ENCODE measurements at places on chromosomes 1 and 21.
A peak's percentile ranks its signal among the peaks of the same experiment; 100 is the strongest.

DNA sequence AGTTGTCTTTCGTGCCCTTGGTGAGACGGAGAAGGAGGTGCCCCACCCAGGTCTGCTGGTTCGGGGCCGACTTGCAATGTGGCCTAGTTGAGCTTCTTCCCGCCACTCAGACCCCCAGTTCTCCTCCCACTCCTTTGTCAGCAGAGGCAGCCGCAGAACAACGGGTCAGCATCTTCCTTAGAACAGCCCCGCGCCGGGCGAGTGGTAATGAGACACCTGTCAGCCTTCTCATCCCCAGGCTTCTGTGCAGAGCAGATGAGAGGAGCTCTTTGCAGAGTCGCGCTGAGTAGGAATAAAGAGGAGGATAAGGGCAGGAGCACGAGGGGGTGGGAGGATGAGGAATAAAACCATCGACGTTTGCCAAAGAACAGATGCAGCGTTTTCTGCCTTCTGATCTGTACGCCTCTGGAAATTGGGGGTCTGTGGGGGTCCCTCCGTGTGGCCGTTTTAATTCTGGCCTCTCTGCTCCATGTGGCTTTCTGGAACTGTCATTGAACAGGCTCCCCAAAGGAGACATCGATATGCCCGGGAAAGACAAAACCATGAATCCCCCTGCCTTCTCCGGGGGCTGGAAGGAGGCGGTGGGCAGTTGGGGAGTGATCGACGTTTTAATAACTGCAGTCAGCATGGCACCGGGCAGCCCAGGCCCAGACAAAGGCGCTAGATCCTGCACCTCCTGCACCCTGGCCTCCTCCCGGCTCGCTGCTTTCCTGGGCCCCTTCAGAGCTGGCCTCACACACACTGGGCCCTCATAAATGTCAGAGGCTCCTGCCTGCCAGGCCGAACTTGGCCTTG, 27.5 kb upstream of the IGSF21 start:
- DNase-seq, result no peak

GRCh38 chr1:174743654-174744561, 255.8 kb upstream of the CACYBP start:
- DNase-seq, result peak; percentile 61

DNA sequence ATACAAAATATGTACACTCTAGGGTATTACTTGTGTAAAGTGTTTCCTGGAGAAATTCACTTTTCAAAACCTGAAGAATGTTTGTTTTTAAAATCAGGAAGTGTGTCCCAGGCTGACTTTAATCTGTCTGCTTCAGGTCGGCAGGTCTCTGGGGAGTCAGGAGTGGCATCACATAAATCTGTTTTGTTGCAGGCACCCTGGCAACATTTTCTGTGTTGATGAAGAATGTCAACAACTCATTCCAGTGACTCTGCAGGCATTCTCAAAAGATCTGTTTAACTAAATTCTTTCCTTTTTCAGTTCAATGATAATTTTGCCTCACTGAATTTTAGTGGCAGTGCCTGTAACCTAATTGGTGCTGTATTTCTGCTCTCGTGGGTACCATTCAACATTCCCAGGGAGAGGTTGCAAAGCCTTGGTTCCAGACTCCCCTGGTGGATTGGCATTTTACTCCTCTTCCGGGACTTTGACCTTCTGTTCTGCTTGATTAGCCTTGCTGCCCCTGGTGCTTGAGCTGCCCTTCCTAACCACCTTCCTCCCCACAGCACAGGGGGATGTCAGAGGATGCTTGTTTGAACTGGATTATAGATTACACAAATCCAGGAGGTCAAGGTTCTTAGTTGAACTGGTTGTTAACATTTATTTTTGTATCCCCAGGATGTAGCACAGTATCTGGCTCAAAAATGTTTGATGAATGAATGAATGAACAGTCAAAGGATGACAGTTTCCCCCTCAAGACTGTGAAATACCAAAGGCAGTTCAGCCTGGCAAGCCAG, 55.4 kb upstream of the LPGAT1 start:
- no peak for DNase-seq

- DNase-seq, result peak; percentile 60
These were observed 494.7 kb downstream of the SMYD3 start for GRCh38 chr1:246012341-246012740.

Data from cerebellum (tissue), 4 donors.